ENCODE measurements at places on chromosomes 6 and 20. TPM values are rescaled to one million over a fixed set of nuclear protein-coding genes. Genes with fewer than 3 reads are reported as not detected.

ZFP57 gene
- polyA plus RNA-seq, result 0.20 TPM

GSS gene
- polyA plus RNA-seq, result 54.3 TPM

DNA sequence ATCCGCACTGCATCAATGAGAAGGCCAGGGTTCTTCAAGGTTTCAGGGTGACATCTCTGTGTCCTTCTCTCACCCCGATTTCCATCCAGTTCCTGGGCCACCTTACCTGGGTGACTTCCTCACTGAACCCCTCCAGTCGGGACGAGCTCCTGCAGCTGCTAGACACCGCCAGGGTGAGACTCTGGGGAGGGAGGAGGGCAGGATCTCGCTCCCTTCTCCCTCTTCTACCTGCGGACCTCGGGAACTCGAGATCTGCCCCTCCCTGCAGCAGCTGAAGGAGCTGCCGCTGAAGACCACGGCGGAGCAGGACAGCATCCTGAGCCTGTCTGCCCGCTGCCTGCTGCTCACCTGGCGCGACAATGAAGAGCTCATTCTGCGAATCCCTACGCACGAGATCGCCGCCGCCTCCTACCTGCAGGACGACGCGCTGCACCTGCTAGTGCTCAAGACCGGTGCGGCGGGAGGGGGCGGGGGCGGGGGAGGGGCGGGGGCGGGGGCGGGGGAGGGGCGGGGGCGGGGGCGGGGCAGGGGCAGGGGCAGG is 7.5 kb downstream of the CCM2L start:
- no peak for DNase-seq

BMP7 gene
- polyA plus RNA-seq, result 71.8 TPM

- DNase-seq, result peak; percentile 43
These were observed 35.2 kb downstream of the NDUFAF5 start for GRCh38 chr20:13819885-13820645.

- DNase-seq, result no peak
These were observed 9.1 kb upstream of the TAGAP start for GRCh38 chr6:159053781-159054398.

DNA sequence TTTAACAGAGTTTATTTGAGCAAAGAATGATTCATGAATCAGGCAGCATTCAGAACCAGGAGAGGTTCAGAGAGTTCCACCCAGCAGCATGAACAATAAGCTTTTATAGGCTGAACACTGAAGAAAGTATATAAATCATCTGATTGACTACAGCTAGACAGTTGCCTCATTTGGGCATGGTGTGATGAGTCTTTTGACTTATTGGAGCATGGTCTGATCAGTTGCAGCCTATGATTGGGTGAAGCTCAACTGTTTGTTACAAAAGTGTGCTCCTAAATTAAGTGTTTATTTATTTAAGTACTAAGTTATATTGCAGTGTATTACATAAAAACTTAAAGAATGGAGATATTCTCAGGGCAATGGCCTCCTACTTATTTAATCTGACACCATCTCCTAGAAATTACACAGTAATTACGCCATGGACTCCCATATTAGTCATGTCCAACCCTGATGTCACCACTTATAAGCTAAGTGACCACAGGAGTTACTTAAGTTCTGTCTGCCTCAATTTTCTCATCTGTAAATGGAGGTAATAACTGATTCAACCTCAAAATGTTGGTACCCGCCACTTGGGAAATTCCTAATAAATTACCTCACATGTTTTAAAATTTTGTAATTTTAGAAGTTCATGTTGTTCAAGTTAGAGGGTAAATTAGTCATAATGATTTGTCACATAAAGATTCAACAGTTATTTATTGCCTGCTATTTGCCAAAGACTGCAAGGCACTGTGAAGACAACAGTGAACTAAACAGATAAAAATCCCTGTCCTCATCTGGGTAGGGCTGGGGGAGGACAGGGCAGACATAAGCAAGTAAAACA is 15.2 kb upstream of the ROS1 start:
- no peak for DNase-seq

GRCh38 chr20:23566199-23566932 is 1.9 kb downstream of the CST9L start:
- DNase-seq, result no peak

DNA sequence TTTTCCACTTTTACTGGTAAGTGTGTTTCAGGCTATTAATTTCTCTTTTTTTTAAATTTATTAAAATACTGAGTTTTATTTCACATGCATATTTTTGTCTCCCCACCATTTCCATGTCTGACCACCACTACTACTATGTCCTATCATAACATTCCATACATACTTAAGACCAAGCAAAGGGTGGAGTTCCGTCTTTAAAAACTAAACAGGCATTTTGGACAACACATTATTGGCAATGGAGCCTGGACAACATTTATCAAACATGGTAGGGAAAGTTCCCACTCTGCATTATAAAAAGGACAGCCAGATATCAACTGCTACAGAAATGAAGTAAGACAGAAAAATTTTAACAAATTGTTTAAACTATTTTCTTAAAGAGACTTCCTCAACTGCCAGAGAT is 91.9 kb downstream of the LMBRD1 start:
- no peak for DNase-seq

BCAS4 gene
- 5.8 TPM for polyA plus RNA-seq

DNA sequence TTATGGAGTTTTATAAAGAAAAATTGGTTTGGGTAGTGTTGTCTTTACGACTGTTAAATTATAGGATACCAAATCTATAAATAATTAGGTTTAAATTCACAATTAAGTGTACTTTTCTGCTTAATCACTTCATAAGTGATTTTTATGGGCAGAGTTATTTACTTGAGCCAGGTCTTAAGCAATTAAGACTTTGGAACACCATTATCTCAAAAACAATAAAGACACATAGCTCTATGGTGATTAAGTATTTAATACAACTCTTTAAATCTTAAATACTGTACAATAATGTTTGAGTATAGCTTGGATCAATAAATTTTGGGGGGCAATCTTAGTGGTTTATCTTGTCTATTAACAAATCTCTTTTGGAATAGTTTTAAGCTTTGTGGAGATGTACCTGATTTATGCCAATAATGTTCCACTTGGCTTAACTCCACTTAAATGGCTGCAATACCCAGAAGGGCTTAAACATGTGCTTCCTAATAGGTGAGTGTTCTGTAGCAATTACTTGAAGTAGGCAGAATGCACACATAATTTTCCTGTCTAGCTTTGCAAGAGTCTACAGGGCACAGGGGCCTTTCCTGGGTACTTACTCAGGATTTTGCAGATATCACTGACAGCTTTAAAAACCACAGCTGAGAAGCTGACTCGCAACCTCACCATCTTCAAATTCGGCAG is 7.5 kb downstream of the FERMT1 start:
- no peak for DNase-seq

DNA sequence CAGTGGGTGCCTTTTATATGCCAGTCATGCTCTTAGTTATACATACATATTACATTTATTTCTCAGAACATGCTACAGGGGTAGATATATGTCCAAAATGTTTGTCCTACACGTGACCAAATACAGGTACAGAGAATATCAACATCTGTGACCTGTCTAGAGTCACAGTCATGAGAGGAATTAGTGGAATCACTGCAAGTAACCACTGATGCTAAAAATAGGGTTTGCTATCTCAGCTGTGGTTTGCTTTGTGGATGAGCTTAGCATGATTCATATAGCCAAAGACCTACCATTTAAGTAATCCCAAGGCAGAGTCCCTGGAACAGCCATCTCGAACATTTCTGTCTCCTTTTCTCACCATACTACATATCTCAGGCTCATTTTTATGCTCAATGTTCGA is 32.3 kb downstream of the GSTA3 start:
- no peak for DNase-seq

GRCh38 chr6:51129043-51129442 is 310.4 kb downstream of the TFAP2B start:
- DNase-seq, result no peak

PRND gene
- 4.2 TPM for polyA plus RNA-seq
